ENCODE measurements at places on chromosomes 7 and 10.
A peak's percentile ranks its signal among the peaks of the same experiment; 100 is the strongest.

DNA sequence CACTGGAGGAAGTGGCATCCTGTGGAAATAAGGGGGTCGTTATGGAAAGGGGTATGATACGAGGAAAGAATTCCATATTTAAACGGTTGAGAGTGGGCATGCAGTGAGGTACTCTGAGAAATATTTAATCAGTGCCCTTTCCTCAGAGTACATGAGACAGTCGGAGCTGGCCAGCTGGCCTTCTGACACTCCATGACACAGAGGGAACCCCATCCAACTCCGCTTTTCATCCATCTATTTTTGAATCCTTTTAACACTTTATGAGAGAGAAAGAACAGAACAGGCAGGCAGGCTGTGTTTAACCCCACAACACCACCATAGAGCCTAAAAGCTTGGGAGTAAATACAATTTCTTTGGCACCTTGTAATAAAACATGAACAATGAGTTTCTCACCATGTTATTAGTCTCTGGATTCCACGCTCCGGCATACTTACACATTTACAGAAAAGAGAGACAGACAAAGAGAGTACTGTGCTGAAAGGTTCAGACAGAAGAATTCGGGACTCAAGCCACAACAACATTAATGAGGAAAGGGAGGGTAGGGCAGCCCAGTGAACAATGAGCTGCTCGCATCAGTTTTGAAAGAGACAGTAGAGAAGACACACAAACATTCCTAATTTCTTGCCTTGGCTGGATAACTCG lies 124.2 kb upstream of the PDLIM1 start:
- no peak for DNase-seq

- DNase-seq = no peak
These were observed 46.6 kb upstream of the PODXL start for GRCh38 chr7:131602994-131603372.

DNA sequence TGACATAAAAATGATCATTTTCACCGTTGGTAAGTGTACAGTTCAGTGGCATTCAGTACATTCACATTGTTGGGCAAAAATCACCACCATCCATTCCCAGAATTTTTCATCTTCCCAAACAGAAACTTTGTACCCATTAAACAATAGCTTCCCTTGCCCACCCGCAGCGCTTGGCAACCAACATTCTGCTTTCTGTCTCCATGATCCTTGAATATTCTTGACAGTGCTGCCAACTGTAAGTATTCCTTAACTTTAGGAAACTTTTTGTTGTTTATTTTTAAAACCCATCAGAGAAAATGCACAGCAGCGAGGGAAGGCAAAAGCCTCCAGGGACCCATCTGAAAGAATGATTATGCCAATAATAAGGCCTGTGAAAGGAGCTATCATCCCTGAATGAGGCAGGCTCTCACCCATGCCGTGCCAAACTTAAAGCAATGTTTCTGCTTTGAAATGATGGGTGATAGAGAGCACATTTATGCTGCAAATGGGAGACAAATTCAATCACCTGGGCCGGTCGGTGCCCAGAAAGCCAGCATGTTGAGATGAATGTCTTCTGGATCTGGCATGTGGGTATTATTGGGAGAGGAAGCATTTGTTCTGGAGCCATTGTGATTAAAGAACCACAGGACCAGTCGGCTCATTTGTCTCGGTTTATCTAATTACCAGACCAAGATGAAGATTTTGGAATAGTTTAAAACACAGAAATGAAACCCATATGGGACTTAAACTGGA lies 202.1 kb upstream of the NPVF start:
- no peak for DNase-seq

GRCh38 chr10:45581582-45582385 lies 90.8 kb downstream of the ZFAND4 start:
- no peak for DNase-seq

GRCh38 chr7:1059200-1060091 lies 15.1 kb downstream of the GPR146 start:
- DNase-seq = no peak

DNA sequence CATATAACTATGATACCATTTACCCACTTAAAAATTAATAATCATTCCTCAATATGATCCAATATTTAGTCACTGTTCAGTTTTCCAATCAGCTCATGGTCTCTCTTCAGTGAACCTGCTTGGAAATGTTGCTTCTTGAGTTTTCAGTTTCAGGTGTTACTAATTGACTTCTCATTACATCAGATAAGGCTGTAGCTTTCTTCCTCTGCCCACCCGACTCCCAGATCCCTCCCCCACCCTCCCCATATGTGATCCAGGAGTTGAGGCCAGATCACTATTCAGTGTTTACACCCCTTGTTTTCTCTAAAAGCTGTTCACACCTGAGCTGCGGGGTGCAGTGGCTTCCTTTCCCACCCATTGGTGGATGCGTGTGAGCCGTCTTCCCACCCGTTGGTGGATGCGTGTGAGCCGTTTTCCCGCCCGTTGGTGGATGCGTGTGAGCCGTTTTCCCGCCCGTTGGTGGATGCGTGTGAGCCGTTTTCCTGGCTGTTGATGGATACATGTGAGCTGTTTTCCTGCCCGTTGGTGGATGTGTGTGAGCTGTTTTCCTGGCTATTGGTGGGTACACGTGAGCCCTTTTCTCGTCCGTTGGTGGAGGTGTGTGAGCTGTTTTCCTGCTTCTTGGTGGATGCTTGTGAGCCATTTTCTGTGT lies 3.2 kb upstream of the MTG1 start:
- DNase-seq = no peak

- no peak for DNase-seq
These were observed 3.8 kb upstream of the HOXA4 start for GRCh38 chr7:27134392-27134791.

DNA sequence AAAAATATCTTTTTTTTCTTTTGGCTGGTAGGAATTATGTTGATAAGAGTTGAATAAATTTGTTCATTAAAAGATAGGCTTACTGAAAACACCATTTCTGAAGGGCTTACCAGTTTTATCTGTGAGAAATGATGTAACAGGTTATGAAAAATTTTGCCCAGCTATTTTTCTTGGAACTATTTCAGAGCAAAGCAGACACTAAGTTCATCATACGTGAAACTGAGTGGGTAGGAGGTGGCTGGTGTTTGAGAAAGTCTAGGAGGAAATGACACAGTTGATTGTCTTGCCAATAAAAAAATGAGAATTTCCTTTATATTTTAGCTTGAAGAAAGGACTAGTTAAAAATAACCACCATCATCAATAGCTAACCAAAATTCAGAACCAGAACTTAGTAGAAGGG lies 6.2 kb upstream of the MRC1 start:
- DNase-seq = peak; percentile 64

- no peak for DNase-seq
These were observed 6.6 kb downstream of the EMX2 start for GRCh38 chr10:117549100-117549585.

GRCh38 chr7:2851497-2851896 lies 7.4 kb upstream of the GNA12 start:
- no peak for DNase-seq

- peak; percentile 26 for DNase-seq
These were observed 815 bp downstream of the GIMAP8 start for GRCh38 chr7:150451097-150451793.

DNA sequence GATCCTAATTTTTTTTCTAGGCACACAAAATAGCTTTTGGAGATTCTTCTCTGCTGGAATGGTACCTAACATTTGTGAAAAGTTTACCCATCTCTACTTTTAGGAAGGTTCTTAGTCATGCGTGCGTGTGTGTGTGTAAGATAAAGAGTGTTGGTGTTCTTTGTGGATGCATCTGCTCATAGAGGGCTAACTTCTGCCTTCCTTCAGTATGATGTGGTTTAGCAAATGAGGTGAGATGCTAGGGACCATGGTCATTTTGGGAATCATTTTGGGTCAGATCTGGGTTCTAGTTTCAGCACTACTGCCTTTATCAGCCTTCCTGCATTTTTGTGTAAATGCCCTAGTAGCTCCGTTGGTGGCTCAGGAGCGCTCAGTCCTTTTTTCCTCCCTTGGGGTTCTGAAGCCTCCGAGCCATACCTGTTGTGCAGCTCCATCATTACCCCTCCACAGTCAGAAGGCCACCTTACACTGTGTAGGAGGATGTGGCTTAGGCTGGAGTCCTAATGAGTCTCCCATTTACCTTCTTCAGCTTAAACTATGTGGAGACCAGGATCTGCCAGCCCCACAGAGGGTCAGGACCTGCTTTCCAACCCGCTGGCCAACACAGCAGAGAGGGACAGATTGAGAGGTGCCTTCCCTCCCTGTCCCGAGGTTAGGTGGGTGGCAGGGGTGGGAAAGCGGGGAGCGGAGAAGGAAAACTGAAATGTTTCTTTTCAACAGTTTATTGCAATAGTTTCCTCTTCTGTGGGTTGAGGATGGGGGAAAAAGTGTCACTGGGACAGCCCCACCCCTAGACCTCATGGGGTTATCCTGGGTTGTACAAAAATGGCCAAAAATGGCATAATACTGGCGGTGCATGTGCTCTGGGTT lies 31.2 kb downstream of the TSPAN14 start:
- DNase-seq = no peak

GRCh38 chr7:134422638-134423037 lies 36.3 kb downstream of the AKR1B1 start:
- DNase-seq = no peak

- no peak for DNase-seq
These were observed 33.2 kb upstream of the RAB18 start for GRCh38 chr10:27470885-27471284.
